ENCODE measurements at places on chromosomes 5 and 9.
A peak's percentile ranks its signal among the peaks of the same experiment; 100 is the strongest.

DNA sequence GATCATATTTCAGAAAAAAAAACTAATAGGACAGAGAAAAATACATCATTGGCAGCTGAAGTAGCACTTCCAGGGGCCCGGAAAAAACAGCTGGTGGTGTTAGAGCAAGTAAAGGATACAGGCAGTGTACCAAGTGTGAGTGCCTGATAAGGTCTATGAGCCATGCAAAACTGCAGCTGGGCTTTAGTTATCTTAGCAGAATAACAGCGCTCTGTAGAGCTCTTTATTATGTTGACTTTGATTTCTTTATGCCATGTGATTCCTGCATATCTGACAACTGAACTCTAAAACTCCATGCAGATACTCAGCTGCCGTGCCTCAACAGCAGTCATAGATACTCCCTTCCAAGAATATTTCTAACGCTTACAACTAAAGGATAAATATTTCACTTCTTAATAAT is 119.5 kb downstream of the CAAP1 start:
- no peak for ATAC-seq

- peak; percentile 88 for ATAC-seq
Observed at GRCh38 chr9:126471084-126471624, 142.6 kb upstream of the LMX1B start.

DNA sequence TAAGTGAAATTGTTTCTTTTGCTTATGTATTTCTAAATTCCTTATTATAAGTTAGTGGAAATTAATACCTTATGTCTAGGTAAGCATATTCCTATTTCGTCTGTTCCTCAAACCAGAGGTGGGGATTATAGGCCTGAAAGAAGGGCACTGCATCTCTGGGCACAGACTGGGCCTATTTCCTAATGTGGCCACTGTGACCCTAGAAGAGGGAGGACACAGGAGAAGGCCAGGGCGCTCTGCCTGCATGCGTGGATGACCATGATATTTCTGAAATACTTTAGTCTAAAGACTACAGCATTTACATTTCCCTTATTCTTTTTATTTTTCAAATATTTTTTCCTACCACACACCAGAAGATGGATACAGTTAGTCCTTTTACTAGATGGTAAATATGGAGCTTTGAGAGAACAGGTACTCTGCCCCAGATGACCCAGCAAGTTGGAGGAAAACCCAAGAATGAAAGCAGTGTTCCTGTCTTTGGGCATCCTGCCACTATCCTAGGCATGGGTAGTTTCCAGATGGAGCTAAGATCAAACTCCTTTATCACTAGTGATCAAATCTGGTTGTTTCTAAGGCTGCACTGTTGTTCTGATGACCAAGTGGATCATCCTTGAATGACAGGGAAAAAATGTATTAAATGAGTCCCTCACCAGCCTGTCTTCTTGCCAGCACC is 27.8 kb downstream of the RUSC2 start:
- no peak for ATAC-seq

GRCh38 chr5:100788417-100788816 is 114.7 kb downstream of the ST8SIA4 start:
- ATAC-seq = no peak

DNA sequence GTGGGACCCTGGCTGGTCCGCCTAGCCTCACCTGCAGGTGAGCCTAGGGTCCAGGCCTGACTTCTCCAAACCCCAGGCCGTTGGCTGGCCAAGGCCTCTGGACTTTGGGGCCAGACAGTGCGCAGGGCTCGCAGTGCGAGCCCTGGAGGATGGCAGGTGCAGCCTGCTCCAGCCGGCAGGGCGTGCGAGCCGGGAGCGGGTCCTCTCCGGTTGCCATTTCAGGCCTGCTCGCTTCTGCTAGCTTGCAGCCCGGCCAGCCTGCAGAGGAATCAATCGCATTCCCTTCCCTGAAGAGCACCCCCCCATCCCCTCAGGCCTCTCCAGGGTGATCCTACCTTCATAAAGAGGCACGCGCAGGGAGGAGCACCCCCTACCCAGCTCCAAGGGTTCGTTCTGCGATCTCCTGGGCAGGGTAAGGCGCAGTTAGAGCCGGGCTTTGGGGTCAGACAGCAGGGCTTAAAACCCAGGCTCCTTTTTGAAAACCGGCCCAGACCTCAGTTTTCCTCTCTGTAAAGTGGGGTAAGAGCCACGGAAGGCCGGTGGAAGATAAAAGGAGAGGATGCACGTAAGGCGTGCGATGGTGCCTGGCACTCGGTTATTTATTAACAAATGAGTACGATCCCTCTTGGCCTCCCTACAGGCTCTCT is 6.2 kb downstream of the BARHL1 start:
- no peak for ATAC-seq

DNA sequence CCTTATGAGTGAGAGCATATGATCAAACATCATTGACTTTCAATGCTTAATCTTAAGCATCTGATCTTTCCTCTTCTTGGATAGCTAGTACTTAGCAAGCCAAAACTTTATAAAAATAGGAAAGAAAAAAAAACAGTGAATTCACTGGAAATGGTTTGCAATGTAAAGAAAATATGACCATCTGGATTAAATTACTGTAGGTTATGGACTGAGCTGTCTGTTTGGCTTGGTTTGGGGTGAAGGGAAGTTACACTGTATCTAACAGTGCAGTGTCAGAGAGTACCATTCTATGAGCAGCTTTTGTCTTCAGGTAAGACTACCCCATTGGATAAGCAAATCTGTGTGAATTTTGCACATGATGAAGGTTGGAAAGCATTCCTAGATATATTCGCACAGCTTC is 151.4 kb downstream of the TLE1 start:
- ATAC-seq = no peak

DNA sequence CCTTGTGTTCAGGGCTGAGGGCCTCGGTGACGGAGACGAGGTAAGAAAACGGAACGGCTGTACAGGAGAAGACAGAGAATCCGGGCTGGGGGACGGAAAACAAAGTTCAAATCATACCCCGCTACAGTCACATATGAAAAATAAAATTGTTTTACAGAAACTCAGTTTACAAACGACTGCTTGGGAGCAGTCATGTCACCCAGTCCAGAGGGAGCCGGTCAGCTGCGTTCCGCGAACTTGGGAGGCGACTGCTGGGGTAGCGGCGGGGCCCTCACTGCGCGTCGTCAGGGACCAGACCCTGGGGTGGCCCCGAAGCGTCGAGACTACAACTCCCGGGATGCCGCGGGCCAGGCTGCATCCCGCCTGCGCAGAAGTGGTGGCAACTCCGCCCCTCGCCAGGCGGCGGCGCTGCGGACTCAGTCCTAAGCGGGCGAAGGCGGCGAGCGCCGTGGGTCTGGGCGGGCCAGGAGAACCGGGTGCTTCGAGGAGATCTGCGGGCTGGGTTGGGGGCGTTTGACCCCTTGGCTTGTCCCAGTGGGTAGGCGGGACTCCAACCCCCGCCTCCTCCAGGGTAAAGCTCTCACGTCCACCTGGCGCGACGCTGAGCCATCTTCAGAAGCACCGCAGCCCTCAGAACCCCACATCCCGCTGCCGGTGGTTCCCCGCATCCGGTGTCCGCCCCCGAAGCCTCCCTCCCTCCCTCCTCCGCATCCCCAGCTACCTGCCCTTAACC is 4.0 kb downstream of the SIT1 start:
- ATAC-seq = peak; percentile 91

- ATAC-seq = no peak
Observed at GRCh38 chr9:127961613-127962155, 19.1 kb downstream of the EEIG1 start.

DNA sequence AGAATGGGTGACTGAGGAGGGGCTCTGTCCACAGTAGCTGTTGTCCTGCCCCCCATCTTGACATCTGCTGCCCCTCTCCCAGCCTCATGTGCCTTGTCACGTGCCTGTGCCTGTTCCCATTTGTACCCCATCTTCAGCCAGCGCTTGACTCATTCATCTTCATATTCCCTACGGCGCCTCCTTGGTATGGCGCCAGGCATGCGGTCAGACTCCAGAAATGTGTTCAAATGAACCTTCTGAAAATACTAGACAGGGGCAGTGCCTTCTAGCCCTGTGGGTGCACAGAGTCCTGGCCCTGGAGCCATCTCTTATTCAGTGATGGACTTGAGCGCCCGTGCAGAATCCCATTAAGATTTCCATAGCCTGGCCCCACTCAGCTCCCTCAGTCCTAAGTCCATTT is 46.2 kb downstream of the CFAP77 start:
- no peak for ATAC-seq

GRCh38 chr5:73392775-73393174 is 55.8 kb downstream of the FOXD1 start:
- ATAC-seq = no peak

GRCh38 chr5:109707531-109707930 is 17.8 kb downstream of the MAN2A1 start:
- ATAC-seq = no peak

DNA sequence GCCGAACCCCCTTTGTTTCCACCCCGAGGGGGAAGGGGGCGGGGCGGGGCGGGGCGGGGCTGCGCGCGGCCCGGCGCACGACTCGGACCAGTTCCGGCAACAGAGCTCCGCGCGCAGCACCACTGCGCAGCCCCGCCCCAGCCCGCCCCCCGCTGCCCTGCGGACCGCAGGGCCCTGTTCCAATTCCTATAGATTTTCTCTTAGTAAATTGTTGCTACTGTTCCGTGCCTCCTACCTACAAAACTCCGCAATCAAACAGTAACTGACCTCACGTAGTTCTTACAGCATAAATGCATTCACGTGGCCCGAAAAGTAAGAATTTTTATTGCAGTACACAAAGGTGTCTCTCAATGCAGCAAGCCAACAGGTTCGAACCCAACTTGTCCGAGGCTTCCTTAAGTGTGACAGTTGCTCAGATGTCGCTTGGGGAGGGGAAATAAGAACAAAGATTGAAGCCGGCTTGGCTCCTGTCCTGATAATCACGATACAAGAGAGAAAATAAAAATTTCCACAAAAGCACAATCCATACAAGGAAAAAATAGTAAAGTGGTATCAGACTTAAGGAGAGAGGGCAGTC is 1.2 kb upstream of the RNF38 start:
- ATAC-seq = peak; percentile 89

GRCh38 chr9:134192311-134192950 is 28.1 kb upstream of the RNU6ATAC start:
- ATAC-seq = no peak

- ATAC-seq = peak; percentile 65
Observed at GRCh38 chr5:149442563-149443182, 63.6 kb upstream of the IL17B start.

DNA sequence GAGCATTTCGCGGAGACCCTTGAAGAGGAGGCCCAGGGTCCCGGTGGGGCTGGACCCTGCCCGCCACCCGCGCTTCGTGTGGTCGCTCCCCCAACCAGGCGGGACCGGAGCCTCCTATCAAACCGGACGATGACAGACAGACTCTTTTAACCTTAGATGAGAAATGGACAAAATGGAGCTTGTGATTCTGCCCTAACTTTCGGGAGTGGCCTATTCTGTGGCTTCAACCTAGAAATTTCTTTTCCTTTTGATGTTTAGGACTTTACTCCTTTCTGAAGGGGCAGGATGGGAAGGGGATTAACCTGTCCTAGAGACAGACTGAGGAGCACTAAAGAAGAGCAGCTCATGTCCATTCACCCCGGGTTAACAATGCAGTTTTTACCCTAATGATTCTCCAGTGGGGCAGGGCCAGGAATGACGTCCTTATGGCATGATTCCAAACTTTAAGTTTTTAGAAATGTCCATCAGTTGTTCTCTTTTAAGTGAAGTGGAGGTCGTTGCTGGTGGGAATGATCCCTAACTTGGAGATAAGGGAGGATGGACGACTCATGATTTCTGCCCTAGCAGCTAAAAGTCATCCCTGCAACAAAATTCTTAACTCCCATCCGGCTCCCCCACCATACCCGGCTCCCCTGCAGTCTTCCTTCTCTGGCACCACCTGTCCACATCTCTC is 1.0 kb downstream of the NIPSNAP3A start:
- ATAC-seq = no peak

DNA sequence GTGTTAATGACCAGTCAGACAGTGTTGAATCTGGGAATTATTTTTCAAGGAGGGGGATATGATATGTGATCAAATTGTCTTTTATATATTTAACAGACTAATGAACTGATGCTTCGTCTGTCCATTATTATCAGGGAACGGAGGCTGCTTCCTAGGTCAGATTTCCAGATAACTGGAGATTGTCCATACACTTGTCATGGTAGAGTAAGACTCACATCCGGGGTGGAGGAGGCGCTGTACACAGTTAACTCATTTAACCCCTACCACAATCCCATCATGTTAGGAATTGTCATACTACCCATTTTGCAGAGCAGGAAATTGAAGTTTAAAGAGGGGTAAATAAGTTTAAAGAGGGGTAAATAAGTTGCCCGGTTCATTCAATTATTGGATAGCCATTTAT is 55.9 kb downstream of the ARHGAP26 start:
- no peak for ATAC-seq

GRCh38 chr5:157020511-157021222 is 38.2 kb downstream of the HAVCR1 start:
- no peak for ATAC-seq

DNA sequence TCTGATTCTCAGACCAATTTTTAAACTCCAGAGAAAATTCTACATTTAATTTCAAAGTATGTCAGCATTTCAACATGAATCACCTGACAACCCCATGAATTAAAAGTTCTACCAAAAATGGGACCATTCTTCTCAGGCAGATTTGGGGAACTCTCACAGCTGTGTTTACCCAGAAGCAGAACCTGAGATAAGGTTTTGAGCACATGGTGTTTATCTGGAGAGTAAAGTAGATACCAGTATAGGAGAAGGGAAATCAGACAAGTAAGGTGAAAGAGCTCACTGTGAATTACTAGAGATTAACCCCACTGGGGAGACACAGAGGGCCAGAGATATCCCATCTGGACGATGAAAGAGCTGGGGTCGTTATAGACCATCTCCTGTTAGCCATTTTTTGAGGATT is 729.1 kb downstream of the DNAH5 start:
- ATAC-seq = no peak

GRCh38 chr5:169637085-169637548 is at the start of gene DOCK2:
Gene DOCK2 (plus strand): TSS chr5:169637275. CDS start chr5:169637327, 52 bp downstream.
- ATAC-seq = peak; percentile 96

DNA sequence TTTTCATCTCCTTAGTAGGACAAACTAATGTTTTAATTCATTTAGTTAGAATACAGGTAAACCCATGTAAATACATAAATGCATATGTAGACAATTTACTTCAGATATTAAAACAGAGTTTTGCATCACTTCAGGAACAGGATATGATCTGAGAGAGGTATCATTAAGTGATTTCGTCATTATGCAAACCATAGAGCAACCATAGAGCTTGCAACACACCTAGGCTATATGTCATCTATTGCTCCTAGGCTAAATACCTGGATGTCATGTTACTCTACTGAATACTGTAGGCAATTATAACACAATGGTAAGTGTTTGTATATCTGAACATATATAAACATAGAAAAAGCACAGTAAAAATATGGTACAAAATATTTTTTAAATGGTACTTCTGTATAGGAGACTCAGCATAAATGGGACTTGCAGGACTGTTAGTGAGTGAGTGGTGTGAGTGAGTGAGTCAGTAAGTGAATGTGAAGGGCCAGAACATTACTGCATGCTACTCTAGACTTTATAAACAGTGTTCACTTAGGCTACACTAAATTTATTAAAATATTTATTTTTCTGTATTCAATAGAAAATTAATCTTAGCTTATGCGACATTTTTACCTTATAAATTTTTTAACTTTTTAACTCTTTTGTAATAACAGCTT is 1377.5 kb upstream of the CDH9 start:
- no peak for ATAC-seq

GRCh38 chr9:5817862-5818261 is 15.1 kb downstream of the ERMP1 start:
- no peak for ATAC-seq
